T-cell (primary cell): ENCODE measurements at places on chromosomes 11 and 22.

DNA sequence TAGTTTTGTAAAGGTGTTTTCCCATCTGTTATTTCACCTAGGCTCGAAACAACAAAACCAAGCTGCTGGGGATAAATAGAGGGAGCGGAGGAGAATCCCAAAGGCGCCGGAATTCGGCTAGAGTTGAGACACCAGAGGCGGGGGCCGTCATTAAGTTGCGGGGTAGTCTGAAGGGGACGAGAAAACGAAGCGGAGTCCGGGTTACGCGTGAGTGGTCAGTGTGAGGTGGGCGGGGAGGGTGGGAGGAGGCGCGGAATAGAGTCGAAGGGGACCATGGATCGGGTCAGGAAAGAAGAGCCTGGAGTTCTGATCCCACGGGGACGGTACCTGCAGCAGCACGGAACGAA, 361 bp downstream of the SRPRA start:
- no peak for DNase-seq

GRCh38 chr11:111406589-111406988, 27.5 kb upstream of the POU2AF1 start:
- DNase-seq: no peak

GRCh38 chr11:119380827-119381180, 686 bp downstream of the USP2 start:
- no peak for DNase-seq

DNA sequence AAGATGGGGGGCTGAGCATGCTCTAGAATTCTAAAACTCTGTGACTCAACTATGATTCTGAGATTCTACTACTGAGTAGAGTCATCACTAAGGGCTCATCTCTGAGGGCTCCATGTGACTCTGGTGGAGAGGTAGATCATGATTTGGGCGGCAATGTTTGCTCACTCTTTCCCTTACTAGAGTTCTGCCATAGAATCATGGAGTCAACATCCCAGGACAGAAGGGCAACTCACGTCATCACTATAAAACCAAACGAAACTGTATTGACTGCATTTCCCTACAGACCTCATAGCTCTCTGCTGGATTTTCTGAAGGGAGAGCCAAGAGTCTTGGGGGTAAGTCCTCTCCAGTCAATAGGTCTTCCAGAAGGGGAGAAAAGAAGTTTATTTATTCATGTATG, at the start of gene MS4A14:
Gene MS4A14, plus strand, starts transcription at position 78 of the 400 bp plus-strand sequence. Its CDS starts 120 bp downstream, at position 198.
- DNase-seq: no peak

- peak; percentile 24 for DNase-seq
Observed at GRCh38 chr11:62171261-62171723, 18.7 kb upstream of the SCGB1D1 start.
